ENCODE measurements at places on chromosomes 13 and 19.

DNA sequence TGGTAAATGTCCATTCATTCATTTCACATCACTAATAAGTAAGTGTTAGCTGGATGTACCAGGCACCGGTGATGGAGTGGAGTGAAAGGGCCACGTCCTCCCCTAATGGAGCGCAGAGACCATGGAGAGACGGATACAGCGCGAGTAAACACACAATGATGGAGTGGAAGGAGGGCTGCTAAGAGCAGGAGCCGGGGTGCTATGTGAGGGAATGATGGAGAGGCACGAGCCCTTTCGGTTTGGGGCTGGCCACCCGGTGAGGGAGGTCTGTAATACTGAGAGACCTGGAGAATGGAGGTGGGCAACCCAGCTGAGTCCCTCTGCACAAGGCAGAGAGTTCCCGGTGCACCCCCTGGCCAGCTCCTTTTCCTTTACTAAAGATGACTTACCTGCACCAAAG is 53.7 kb downstream of the PEPD start:
- DNase-seq, result no peak

DNA sequence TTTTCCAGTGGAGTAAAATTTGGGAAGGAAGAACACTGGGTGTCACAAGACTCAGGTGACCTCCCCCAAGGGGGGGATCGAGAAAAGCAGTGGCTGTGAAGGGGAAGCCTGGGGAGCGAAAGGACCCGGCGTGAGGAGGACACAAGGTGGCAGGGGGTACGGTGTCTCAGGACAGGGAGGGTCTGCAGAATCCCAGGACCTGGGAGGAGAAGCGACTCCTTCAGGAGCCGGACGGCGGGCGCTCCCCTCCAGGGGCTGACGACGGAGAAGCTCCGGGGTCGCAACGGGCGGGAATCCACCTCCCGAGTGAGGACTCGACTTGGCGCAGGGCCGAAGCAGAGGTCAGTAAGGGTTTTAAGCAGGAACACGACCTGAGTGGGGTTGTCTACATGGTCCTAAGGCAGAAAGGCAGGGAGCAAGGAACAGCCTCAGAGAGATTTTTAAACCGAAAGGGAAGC is 529 bp downstream of the ZNF836 start:
- peak; percentile 7 for DNase-seq

DNA sequence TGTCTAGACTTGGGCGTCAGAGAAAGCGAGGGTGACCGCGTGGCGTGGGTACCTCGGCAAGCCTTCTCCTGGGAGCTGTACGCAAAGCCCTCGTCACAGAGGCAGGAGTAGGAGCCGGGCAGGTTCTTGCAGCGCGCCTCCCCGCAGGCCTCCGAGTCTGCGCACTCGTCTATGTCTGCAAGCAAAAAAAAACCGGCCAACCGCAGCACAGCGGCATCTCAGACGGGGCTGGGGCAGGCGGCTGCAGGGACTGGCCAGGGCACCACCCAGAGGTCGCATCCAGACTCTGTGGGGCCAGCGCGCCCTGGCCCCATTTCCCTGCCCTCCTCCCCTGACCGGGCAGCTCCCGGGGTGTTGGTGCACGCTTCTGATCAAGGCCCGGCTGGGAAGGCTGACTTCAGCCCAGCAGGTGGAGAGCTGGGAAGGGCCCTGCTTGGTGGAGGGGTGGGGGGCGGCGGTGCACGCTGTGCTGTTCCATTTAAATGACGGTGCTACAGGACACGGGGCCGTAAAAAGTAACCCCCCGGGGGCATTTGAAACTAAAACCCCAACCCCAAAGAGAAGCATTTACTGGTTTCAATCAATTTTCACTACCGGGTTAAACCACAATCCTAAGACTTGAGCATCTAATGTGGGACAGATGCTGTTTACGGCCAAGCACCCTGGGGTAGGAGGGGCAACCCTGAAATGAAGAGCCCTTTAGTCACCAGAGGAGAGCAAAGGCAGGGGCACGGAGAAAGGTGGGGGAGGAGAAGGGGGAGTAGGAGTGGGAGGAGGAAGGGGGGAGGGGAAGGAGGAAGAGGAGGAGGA is 28.2 kb downstream of the GAS6 start:
- DNase-seq, result peak; percentile 84

DNA sequence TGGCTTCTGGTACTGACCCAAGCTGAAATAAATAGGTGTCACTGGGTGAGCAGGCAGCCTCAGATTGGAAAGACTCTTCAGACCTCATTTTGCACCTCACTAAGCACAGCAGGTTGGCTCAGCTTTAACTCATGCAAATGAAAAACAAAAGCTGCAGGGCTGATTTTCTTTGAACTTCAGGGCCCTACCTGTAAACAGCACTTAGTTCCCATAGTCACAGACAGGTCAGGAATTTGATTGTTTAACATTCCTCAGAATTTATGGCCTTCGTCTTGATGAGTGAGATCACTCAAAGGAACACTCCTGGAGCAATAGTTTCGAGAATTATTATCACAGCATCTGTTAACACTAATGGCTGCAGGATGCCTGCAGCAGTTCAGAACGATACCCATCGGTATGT is 718.5 kb downstream of the EFNB2 start:
- no peak for DNase-seq

DNA sequence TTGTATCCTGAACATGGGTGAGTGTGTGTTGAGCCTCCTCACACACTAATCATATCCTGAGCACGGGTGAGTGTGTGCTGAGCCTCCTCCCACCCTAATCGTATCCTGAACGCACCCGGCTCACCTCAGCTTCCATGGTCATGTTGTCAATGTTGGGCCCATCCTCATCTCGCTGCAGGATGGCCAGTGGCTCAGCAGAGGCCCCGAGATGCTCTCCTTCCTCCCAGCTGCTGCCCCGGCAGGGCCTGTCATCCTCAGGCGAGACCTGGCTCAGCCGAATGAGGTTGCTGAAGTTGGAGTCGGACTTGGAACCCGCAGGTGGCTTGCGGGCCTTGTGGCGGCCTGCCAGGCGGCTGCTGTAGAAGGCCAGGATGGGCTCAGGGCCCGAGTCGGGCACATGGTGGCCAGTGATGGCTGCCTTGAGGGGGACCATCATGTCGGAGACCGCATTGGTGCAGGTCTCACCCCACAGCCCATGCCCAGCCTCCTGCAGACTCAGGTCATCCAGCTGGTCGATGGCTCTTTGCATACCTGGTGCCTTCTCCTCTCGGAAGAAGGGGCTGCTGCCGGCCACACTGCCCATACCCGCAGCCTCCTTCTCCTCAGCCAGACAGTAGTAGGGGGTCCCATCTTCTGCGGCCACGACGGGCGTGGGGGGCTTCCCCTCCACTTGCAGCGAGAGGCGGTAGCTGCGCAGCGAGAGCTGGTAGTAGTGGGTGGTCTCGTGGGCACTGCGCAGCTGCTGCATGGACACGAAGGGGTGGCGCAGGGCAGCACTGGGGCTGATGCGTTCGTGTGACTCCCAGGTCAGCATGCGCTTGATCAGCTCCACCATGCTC is 9.6 kb downstream of the HIPK4 start:
- DNase-seq, result no peak

DNA sequence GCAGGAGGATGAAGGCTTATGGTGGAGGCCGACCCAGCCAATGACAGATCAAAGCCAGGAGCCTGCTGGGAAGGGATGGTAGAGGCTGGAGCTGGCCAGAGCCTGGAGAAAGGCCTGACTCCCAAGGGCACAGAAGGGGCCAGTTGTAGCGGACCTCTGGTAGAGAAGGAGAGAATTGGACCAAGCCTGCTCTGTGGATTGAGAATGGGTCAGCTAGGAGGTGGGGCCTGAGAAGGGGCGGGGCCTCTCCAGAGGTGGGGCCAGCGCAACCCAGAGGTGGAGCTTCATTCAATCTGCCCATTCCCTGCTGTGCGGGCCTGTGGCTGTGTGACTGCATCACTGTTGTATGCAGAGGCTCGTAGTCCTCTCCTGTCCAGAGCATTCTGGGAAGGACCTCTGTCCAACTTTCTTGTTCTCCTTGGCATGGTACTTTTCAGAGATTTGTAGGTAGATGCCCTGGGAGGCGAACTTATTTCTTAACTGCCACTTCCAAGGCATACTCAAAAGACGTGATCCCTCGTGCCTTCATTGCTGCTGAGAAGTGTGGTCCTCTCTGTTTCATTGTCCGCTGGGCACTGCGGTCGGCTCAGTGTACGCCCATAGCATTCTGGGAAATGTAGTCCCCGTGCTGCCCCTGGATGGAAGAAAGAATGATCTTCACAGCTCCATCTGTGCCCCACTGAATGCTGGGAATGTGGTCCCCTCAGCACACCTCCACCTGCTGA is 6.7 kb downstream of the GRIN2D start:
- DNase-seq, result no peak

DNA sequence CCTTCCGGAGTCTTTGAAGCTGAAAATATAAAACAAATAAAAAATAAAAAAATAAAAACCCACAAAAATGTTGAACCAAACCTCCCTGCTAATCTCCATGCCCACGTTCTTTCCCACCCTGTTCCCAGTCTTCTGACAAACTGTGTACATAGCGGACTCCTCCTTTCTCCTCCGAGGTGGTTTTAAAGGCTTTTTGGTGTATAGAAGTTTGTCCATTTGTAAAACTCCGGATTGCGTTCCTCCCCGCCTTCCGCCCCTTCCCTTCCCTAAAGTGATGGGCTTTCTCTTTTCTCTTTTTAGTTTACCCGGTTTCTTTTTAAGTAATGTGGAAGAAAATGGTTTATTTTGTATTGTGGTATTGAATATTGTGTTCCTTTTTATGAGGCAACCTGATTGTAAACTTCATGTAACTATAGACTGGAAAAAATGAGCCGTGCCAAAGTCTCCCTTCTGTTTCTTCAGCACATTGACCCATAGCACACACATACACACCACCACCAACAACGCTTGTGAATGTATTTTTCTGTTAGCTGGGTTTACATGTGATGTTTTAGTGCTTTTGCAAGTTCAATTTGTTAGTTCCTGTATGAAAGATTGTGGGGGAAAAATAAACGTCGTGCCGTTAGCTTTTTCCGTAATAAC is 4.4 kb downstream of the ZIC2 start:
- DNase-seq, result peak; percentile 4

GRCh38 chr13:66665991-66666390 is 564.1 kb downstream of the PCDH9 start:
- no peak for DNase-seq

GRCh38 chr19:22882797-22883196 is 50.7 kb downstream of the ZNF723 start:
- no peak for DNase-seq

DNA sequence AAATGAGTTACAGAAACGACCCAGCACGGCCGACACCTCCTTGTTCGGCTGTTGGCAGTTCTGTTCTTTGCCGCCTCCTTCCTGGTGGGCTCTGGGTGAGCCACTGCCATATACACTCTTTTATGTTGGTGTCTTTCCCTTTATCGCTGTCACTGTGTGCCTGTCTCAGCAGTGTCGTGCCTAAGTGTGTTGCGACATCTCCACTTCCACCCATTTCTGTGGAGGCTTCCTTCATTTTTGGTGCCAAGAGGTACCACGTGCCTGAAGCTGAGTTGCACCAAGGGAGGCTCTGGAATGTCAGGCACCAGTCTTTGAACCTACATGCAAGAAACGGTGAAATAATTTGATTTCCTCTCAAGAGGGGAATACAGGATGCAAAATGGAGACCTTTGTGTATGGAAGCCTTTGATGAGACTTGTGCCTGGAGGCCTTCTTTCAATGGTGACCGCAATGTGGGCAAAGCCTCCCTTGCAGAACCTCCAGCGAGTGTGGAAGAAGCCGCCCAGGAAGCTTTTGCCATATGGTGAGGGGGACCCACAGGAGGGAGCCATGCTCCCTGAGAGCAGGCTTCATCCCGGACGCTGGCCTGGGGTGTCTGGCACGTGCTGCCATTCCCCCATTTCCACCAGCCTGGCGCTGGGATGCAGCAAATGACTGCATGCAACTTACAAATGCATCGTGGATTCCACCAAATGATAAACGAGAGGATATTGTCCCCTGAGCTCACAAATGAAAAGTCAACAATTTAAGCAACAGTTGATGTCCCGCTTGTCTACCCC is 136.2 kb downstream of the TEX29 start:
- DNase-seq, result no peak

DNA sequence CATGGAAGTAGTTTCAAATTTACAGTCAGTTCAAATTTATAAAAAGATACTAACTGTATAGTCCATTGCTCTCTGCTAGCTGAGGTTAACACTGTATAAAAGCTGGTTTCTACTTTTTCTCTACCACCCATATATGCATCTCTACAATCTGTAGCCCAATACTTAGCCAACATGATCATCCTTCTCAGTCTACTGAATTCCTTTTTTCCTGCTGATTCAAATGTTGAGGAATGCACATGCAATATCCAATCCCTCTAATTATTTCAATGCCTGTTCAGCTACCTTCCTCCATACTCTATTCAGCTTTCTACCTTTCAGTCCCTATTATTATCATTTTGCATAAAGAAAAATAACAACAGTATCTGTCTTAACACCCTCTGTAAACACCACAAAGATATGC is 15.6 kb downstream of the KPNA3 start:
- no peak for DNase-seq

- no peak for DNase-seq
Observed at GRCh38 chr19:29311191-29311790, 98.3 kb upstream of the UQCRFS1 start.

GRCh38 chr19:22519152-22519551 is 97.0 kb upstream of the ZNF98 start:
- no peak for DNase-seq

DNA sequence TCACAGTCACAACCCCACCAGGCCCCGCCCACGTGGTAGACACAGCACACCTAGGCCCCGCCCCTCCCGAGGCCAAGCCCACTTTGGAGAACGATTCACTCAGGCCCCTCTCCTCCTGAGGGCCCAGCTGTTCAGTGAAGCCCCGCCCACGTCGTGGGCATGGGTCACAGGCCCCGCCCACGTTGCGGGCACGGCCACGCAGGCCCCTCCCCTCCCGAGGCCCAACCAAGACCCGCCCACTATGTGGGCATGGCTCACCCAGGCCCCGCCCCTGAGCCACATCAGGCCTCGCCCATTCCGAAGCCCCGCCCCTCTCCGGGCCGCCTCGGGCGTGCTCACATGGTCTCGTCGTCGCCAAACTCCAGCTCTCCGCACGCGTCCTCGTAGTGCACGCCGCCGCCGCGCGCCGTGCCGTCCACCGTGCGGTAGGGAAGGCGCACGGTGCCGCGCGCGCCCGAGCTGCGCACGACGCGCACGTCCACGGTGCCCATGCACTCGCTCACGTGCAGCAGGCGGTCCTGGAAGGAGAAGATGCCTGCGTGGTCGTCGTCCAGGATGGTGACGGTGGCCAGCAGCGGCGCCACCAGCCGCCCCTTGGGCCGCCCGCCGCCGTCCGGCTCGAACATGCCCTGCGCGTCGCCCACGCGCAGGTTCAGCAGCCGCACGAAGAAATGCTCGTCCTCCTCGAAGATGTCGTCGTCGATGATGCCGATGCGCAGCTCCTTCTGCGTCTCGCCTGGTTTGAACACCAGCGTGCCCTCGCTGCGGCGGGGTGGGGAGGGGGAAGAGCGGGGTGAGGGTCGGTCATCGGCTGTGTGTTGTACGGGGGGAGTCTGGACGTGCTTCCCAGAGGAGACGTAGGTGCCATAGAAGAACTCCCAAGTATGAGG is 24.0 kb downstream of the SLC8A2 start:
- peak; percentile 39 for DNase-seq

- peak; percentile 62 for DNase-seq
Observed at GRCh38 chr13:76473552-76474134, 412.6 kb downstream of the KCTD12 start.

Measured in WERI-Rb-1 (cell line).